ENCODE measurements at places on chromosomes 3 and 15. TPM values are rescaled to one million over a fixed set of nuclear protein-coding genes. Genes with fewer than 3 reads are reported as not detected.

Gene SH2D7
- not detected for total RNA-seq

Gene EPHB3
- 8.5 TPM for total RNA-seq

Gene MUC4
- under 0.01 TPM for total RNA-seq

Gene KCNAB1
- not detected for total RNA-seq

Gene FBLN2
- 18.0 TPM for total RNA-seq

Gene HYAL1
- 0.66 TPM for total RNA-seq

Gene KLHL25
- total RNA-seq: 5.0 TPM

Gene TTBK2
- total RNA-seq: 13.5 TPM

Gene MRAS
- 73.6 TPM for total RNA-seq

Gene GREM1
- 684 TPM for total RNA-seq

Gene DPPA2
- total RNA-seq: not detected

Gene RLBP1
- not detected for total RNA-seq

Gene MESP1
- 1.1 TPM for total RNA-seq

Gene GOLGA6B
- not detected for total RNA-seq

Gene PRR20G
- not detected for total RNA-seq

Gene FBXL22
- total RNA-seq: 0.22 TPM

Gene GOLGA8R
- total RNA-seq: 1.9 TPM

Gene MCF2L2
- total RNA-seq: 0.66 TPM

Gene CPN2
- not detected for total RNA-seq

Gene FANCD2OS
- not detected for total RNA-seq

Gene GHSR
- not detected for total RNA-seq

Gene TMEM266
- not detected for total RNA-seq

Gene PATL2
- total RNA-seq: 0.62 TPM

Gene ALG1L2
- 0.22 TPM for total RNA-seq

Measured in uterine smooth muscle cell (primary cell).